ENCODE measurements at places on chromosomes 3 and 15.

GRCh38 chr3:4945324-4945723, 33.9 kb upstream of the BHLHE40 start:
- DNase-seq, result no peak

- no peak for DNase-seq
These were observed 8.3 kb downstream of the ANXA2 start for GRCh38 chr15:60389261-60390077.

- DNase-seq, result no peak
These were observed 584 bp upstream of the XCR1 start for GRCh38 chr3:46027736-46028397.

GRCh38 chr3:168807448-168807847, 711.7 kb upstream of the GOLIM4 start:
- DNase-seq, result no peak

DNA sequence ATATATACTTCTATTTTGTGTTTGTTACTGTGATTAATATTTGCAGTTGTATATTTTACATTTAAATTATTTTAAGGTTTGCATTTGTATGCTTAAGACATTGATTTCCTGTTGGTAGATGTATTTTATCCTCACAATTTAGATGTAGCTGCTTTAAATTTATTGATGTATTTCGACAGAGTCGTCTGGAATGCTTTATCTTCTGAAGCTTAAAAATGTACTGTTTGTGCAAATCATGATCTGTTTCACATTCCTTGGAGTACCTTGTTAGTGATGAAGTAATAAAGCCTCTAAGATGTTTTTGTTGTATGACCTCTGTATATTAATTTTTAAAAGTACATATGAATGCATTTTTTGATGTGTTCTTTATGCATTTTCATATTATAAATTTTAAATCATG, 1.9 kb downstream of the CHD2 start:
- no peak for DNase-seq

DNA sequence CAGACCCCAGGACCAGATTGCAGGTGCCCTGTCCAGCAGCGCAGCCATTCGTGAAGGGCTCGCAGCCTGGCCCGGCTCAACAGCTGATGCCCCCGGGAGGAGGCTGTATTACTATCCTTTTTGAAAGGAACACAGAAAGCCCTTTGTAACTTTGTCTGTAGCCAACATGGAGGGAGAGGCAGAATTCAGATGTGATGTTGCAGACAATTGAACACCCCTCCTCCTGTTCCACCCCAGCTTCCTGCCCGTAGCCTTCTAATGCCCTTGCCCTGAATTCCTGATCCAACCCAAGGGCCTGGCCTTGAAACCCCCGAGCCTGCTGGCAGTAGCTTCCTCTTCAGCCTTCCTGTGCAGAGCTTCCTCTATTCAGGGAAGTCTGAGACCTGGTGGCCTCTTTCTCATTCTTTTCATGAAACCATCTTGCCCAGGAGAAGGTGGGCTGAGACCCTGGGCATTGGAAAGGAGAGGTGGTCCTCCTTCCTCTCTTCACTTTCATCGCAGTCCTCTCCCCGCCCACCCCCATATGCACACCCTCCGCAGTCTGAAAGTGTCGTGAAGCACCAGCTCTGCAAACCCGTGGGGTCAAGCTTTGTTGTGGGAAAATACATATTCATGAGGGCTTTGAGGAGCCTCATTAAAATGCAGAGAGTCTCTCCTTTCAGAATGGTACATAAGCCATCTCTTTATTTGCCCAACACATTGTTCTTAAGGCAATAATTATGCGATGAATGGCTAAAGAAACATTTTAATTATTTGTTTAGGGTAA, 109.2 kb downstream of the APBA2 start:
- no peak for DNase-seq

DNA sequence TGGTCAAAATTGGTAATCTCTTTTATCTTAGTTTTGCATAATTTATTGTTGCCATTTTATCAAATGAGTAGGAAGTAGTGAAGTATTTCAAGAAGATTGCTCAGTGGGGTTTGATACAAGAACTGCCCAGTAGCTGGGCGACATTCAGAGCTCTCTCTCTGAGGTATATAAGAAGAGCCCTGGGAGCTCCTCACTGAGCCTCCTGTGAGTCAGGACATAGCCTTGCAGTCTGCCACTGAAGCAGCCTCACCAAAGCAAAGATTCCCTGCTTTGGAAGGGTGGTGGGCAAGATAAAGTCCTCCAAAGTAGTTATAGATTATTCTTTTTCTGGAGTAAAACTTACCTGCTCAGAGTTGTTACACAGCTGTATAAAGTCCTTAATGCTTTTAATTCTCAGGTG, 26.1 kb downstream of the SKIL start:
- no peak for DNase-seq

DNA sequence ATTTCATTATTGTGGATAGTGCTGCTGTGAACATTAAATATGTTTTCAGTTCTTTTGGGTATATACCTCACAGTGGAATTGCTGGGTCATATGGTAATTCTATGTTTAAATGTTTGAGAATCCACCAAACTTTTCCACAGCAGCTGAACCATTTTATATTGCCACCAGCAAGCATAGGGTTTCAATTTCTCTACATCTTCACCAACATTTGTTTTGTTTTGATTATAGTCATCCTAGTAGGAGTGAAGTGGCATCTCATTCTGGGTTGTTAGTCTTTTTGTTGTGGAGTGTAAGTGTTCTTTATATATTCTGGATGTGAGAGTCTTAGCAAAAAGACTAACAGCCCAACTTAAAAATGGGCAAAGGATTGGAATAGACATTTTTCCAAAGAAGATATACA, 6.0 kb downstream of the RPUSD2 start:
- no peak for DNase-seq

Measured in LNCaP clone FGC (cell line).